Kasumi-1 (cell line): ENCODE measurements at places on chromosomes 3 and 15.

DNA sequence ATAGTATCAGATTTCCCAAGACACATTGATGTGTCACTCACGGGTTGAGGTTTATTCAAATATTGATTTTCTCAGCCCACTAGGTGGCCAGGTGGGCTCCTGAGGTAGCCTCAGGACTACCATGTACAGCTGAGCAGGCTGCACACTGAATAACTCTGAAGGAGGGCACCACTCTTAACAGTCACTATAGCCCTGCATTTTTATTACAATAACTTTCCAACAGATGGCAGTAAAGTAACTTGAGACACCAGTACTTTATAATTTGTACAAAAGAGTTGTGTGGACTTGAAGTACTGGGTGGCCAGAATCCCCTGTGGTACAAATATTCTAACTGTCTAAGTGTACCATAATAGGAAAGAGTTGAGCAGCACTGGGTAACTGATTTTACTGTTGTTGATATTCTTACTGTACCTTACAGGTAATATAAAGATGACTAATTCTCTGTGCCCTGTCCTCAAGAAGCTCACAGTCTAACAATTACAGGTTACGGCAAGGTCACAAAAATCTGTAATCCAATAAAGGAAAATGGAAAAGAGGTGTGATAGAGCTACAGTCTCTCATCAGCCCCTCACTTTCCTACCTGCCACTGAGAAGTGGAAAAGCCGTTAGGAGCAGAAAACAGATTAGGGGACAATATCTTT lies 76.0 kb downstream of the ETFA start:
- peak; percentile 79 for DNase-seq

GRCh38 chr15:94077938-94078337 lies 153.4 kb upstream of the MCTP2 start:
- no peak for DNase-seq

GRCh38 chr15:66237513-66238235 lies 15.9 kb downstream of the MEGF11 start:
- no peak for DNase-seq

DNA sequence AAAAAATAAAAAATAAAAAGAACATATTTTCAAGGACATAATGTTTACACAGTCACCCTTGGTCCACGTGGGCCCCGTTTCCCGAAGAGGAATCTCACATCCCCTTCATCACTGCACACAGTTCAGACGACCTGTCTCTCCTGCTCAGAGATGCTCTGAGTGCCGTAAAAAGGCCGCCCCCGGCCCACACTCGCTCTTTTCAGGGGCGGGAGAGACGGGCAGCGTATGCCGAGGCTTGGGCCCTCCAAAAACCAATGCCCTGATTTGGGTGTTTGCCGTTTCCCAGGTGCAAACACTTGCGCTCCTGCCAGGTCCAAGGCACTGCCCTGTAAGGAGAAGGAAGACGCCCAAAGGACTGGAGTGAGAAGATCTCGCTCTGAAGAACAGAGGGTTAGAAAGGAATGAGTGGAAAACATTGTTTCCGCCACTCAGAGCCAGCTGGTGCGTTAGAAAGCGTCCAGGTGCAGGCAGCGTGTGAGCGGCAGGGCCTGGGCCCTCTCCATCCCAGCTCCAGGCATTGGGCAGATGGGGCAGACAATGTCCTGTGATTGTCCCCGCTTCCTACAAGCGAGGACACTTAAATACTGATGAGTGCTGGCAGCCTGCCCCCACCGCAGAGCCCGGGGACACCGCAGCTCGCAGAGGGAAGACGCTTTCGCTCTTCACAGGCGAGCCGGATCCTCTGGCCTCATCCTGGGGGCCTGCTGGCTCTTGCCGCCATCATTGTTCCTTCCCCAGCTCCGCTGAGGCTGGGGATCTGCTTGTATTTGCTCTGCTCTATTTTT lies 53.2 kb downstream of the NIPA2 start:
- no peak for DNase-seq

- peak; percentile 82 for DNase-seq
Measured at GRCh38 chr15:64905119-64905831, 6.4 kb upstream of the ANKDD1A start.

DNA sequence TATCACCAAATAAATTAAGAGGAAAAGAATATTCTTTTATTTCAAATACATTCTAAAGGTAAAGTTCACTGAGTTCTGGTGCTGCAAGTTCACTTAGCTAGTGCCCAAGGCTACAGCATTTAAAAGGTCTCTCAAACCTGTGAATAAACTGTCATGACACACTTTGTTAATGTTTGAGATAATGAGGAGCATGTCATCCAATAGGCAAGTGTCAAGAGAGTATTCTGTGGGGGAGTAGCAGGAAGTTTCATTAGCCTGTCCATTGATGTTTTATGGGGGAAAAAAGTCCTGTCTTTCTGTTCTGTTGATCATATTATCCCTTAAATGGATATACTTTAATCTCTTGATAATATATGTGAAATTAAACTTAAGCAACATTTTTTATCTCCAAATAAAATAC lies 4.0 kb downstream of the SPESP1 start:
- DNase-seq: no peak

- DNase-seq: no peak
Measured at GRCh38 chr15:82679626-82680199, 30.0 kb downstream of the AP3B2 start.

DNA sequence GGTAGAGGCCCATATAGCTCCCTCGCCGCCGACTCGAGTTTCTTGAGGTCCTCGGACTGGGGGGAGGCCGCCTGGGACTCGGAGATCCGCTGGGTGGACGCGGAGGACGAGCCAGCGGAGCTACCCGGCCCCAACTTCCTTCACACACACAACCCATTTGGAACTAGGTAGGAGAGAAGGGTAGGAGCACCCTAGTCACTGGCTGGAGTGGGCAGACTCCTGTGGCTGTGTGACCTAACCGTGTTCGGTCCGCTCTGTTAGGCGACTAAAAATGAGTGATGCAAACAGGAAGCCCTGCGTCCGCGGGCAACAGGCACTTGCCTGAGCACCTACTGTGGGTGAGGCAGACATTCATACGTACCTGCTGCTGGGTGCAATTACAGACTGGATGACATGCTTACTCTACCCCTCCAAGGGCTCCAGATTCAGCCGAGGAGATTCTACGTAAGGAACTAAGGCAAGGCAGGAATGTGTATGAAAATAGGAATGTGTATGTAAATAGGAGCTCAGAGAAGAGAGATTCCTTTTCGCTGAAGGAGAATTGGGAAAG lies 4.6 kb upstream of the SIN3A start:
- DNase-seq: peak; percentile 68

DNA sequence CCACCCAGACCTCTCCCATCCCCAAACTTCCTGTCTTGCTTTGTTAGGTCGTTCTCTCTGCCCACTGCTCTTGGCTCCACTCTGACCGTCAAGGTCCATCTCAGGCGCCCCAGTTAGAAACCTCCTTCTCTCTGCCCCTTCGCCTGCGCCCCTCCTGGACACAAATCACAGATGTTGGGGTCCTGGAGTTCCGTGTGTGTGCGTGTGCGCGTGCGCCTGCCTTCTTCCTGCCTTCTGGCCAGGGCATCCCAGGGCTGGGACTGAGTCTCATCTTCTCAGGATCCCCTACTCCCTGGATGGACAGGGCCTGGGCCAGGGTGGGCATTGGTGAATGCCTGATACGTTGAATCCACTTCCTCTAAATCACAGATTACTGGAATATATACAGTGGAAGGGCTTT lies 869 bp downstream of the ACSBG1 start:
- DNase-seq: no peak

DNA sequence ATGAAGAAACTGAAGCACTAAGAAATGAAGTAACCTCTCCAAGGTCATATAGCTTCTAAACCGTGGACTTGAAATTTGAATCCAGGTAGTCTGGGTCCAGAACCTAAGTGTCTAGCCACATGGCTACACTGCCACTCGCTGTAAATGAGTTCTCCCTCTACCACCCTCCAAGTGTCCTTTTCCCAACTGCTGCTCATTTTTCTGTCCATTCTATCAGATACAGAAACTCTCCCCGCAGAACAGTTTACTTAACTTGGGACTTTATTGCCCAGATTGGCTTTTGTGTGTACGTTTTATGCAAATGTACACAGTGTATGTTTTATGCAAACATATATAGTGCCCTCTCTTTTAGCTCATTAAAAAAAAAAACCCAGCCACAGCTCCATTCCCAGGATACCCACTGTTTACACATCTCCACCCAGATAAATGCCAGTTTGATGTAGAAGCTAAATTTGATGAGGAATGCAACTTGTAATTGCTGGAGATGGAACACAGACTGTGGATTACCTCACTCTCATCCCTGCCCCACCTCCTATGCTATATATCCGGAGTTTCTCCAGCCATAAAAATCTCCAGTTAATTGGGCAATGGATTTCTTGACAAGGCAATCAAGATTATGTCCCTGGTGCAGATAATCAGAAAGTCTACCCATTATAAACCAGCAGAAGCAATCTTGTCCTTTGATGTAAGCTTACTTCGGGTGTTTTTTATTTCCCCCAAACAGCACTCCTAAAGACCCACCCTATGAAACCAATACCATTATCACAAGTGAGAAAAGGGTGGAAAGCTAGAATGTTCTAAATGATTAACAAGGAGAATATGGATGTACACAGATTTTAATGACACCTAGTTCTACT lies 42.0 kb downstream of the THBS1 start:
- no peak for DNase-seq

DNA sequence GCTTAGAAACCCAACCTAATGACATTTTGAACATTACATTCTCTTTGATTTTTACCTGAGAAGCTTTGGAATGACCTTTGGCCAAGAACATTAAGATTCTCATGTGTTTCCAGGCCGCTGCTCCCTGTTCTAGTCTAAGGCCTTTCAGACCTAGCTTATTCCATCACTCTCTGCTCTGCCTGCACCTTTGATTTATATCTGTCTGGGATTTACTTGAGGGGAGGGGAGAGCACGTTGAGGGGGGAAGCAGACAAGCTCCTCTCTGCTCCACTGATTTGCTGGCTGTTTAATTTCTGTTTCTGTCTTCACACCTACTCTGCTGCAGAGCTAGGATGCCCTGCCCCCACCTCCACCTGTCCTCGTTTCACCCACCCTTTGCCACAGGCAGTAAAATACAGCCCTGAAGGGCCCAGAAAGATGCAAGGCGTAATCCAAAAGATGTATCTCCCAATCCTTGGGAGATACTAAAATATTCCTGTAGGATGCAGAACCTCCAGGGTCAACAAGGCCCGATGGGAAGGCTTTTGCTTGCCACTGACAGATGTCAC lies 429.8 kb downstream of the EPHB1 start:
- no peak for DNase-seq

DNA sequence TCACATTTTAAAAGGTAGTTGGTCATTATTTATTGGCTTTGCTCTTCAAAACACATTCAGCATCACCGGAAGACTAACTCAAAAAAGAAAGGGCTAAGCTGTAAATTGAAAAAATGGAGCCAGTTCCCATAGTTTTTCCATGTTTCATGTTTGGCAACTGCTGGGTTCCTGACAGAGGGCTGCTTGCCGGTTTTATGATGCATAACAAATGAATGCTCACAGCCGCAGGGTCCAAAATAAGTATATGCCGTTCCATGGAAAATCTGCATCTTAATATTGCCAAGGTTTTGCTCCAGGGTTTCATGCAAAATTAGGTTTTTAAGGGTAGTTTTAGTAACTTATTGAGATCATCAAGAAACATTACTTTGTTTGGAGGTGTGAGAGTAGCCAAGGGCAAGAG lies 15.8 kb downstream of the SLC12A1 start:
- no peak for DNase-seq

DNA sequence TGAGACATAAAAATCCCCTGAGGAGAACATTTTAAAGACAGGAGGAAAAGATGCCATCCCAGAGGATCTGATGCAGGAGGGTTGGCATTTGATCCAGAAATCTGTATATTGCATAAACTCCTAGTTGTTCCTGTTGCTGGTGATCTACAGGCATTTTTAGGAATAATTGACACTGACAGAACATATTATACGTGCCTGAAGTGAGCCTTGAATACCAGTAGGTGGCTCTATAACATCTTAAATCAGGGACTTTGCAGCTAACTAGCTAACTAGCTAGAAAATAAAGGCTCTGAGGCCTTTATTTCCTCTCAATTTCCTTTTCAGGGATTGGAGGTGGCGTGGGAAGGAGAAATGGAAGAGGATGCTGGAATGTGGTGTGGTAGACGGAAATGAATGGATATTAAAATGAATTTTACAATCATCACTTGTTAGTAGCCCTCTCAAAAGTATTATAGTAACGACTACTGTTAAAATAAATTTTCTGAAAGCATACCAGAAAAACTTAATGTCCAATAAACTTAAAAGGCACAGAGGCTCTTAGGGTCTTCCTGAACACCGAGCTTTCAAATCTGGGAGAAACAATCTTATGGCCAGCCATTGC lies 73.8 kb upstream of the ZBED2 start:
- DNase-seq: peak; percentile 91

- no peak for DNase-seq
Measured at GRCh38 chr15:101608201-101608600, 44.0 kb downstream of the TM2D3 start.

DNA sequence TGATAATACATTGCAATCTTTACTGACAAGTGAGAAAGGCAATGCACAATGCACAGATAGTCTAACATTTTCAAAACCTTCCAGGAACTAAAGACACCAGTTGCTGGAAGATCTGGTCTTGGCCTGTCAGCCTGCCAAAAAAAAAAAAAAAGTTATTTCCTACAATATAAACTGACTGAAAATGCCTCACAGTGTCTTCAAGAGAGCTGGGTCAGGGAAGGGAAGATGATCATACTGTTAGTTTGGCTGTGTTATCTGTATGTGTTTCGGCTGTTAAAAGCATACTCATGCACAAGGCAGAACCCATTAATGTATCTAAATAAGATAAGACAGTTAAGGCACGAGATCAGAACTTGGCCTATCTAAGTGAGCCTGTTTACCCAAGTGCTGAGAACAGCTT lies 673.4 kb downstream of the MECOM start:
- DNase-seq: no peak

DNA sequence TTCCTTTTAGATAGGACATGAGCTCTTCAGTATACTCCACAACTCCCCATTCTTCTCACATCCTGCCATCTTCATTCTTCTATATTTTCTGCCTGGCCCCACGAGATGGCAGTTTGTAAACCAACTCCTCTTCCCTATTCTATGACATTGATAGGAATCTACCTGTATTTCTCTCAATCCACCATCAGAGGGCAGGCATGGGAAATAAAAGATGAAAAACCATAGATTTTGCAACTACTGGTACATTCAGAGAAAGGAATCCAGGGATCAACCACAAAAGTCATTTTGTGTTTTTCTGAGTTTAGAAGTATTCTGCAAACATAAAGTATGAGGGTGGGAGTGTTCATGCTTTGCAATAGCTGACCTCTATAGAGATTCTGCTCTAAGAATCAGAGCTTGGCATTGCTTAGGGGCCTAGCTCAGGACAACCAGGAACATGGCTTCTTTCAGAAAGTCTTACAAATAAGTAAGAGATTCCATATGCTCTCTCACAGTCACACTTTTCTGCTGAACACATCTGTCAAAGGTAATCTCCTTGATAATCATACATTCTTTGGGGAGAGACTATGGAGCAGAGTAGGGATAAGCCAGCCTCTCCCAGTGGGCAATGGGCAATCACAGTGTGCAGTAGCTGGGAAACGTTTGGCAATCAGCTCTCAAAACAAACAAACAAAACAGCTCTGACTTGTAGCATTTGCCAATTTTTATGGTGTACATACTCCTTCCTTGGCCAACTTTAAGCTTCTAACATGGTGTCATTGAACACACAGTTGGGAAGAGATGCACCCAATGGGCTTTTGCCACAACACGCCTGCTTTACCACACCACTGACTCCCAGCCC lies 43.1 kb upstream of the SLC25A36 start:
- peak; percentile 70 for DNase-seq
